Activated naive CD4-positive, alpha-beta T cell treated with anti-CD3 and anti-CD28 coated beads, Interleukin-2, amount 50 U/mL, for 16 hours (primary cell): ENCODE measurements at places on chromosomes 12 and 14.

DNA sequence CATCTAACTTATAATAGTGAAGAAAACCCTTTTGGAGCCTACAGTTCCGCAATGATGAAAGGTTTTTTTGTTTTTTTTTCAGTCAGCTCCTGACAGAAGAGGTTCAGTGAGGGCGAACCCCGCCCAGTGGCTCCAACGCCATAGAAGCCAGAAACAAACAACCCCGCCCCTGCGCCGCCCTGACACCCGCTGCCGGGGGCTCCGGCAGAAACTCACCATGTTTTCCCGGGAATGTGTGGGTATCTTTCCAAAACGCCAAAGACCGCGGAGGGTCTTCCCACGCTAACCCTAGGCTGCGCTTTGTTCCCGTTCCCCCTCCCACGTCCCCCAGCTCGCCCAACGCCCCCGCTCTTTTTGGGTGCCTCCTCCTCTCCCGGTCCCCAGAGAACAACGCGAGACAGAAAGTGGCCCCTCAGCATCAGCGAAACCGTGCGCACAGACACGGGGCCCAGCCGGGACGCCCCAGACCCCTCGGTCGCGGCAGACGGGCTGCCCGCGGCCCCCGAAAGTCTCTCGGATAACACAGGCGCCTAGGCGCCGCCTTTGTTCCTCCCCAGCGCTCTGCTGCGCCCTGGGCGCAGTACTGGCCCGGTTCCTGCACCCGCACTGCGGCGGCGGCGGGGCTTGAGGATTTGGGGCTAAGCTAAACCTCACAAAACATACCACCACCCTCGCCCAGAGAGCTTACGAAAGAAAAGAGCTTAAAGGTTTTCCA lies 522 bp downstream of the TUBA1A start:
- DNase-seq, result peak; percentile 80

DNA sequence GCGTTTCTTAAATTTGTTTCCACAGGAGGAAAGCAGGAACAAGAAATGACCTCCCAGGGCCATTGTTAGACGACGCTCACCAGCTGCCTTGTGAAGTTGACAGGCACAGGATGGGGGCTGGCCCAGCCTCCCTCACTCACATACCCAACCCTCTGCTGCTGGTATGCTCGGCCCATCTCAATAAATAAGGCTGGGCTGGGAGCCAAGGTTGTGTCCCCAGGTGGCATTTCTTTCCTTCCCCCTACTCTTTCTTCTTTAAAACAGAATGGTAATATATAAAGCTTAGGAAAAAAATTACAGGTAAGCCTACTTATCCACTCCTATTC lies 93.0 kb downstream of the ACTN1 start:
- no peak for DNase-seq

- DNase-seq, result no peak
Measured at GRCh38 chr12:120668868-120669840, 17.8 kb upstream of the MLEC start.

- DNase-seq, result no peak
Measured at GRCh38 chr14:39097159-39097558, 5.9 kb downstream of the SEC23A start.

DNA sequence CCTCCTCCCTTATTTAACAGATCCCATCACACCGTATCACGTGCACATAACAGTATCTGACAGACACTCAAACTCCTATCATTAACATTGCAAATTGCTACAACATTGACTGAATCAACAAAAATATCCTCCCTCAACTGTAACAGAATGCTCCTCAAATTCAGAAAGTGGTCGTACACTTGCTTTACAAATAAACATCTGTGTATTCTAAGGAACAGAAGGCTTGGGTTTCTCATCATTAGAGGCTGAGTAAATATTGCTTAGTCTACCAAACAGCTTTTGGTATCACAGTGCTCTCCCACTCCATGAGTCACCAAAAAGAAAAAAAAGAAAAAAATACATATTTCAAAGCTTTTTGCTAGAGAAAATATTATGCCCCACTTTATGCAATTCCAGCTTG lies 23.9 kb downstream of the FERMT2 start:
- DNase-seq, result no peak

DNA sequence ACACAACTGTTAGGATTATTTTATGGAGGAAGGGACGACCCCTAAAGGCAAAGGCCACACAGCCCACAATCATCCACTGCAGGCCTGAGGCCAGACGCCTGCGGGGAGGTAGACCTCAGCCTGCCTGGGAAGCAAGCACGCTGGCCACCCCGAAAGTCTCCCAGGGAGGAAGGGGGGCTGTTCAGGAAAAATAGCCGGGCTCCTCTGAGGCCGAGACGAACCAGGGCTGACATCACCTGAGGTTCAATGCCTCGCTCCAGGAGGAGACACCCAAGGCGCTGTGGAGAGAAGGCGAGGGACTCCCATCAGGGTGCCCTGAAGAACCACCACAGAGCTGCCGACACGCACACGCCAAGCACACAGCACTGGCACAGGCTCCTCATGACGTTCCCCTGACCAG lies 127.4 kb downstream of the PIWIL1 start:
- DNase-seq, result no peak
